ENCODE measurements at places on chromosomes 12 and 14.

GRCh38 chr12:109767991-109768900 is 54.6 kb downstream of the FAM222A start:
- no peak for DNase-seq

DNA sequence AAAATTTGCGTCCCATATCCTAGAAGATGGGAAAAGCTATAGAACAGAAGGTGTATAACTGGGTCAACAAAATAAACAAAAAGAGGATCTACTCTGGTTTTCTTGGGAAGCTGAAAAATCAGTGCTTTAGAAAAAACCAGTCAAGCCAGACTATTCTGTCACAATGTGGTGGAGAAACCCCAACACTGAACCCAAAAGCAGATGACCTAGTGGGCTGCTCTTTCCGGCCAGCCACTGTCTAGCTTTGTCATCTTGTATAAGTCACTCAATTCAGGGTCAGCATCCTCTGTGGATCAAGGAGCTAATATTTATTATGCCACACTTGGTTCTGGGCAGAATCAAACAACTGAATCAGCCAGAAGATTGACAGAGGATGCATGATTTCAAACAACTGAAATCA is 26.6 kb upstream of the TMCC3 start:
- no peak for DNase-seq

GRCh38 chr12:89525824-89526770 is at the start of gene POC1B:
TSS of gene POC1B (minus strand) at chr12:89526047. CDS start at chr12:89525895, 152 bp downstream.
- peak; percentile 67 for DNase-seq

- peak; percentile 90 for DNase-seq
Measured at GRCh38 chr12:7108003-7108795, 815 bp downstream of the C1RL start.

DNA sequence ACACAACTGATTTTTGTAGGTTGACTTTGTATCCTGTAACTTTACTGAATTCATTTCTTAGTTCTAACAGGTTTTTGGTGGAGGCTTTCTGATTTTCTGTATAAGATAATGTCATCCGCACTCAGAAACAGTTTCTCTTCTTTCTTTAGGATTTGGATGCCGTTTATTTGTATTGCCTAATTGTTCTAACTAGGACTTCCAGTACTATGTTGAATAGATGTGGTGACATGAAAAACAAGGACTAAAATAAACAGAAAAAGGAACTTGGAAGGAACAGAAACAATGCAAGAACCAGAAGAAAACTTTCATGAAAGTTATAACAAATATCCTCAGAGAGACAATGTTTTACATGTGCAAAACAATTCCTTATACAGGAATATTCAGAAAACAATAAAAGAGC is 100.3 kb downstream of the GTF2A1 start:
- DNase-seq: peak; percentile 28

GRCh38 chr12:22334410-22335100 is at the start of gene ST8SIA1:
TSS of gene ST8SIA1 (minus strand) at chr12:22334707. CDS start at chr12:22334232, 475 bp downstream.
- DNase-seq: no peak

DNA sequence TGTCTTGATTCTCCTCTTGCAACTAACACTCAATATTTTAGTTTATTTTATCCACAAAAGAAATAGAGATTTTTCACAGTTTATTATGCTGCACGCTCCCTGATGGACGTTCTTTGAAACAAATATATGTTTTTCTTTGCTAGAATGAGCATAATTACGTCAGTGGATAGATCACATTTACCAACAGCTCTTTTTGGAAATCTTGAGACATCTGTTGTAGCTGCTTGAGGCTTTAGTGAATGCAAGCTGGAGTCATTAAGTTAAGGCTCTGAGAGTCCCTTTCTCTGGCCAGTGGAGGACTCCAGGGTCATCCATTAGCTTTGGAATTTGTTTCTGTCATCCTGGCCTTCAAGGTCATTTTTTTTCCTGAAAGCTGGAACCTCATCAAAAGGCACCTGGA is 405.6 kb upstream of the TMEM132C start:
- DNase-seq: no peak

DNA sequence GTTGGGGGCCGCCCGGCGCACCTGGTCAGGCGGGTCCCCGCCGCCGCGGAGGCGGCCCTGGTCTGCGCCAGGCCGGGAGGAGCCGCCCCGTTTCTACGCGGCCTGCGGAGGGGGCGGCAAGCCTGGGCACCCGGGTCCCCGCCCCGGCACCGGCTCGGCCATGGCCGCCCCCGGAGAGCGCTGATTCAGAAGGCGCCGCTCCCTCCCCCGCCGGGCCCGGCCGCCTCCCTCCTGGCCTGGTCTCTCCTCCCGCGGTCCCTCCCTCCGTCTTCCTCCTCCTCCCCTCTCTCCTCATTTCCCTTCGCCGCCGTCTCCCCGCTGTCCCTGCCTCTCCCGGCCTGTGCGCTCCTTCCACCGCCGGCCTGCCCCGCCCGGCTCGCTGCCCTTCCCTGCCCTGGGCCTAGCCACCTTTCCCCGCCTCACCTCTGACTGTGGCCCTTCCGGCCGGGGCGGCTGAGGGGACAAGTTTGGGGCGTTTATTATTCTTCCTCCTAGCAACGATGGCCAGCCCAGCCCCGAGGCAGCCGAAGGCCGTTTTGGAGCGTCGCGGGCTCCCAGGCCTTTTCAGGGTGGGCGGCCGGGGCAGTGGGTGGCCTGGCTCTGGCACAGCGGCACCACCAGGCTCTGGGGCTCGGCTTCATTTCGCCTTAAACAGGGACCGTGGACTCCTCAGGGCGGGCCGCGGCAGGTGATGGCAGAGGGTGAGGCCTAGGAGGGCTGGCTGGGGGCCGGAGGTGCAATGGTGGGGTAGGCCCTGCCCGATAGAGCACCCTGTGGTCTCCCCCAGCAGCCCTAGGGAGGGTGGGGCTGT is 768 bp downstream of the CEP170B start:
- DNase-seq: no peak

DNA sequence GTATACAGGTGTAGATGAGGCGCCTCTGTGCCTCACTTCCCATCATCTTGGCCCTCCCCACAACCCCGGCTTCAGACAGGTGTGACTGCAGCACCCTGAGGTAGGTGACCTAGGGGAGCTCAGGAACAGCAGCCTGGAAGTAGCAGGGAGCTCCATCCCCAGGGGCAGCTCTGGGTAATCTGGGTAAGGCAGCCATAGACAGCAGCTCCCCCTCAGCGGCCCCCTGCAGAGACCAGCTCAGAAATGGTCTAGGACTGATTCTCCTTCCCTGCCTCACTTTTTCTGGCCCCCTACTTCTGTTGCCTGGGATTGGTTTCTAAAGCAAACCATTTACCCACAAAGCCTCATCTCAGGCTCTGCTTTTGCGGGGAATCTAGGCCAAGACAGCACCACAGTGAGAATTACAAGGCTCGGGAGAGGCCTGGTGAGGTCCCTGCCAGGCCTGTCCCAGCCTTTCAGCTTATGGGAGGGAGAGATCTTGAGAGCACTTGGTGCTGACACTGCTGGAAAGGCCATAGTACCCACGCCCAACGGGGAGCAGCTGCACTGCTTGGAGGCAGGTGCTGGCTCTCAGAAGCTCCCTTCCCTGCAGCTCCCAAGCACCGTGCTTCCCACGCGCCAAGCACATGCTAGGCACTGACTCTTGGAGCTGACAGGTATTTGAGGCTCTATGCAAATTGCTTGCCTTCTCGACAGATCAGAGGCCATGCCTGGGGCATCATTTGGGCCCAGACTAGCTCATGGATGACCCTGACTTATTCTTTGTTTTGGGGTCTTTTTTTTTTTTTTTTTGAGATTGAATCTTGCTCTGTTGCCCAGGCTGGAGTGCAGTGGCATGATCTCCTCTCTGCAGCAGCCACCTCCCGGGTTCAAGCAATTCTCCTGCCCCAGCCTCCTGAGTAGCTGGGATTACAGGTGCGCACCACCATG is 45.1 kb upstream of the TRAF3 start:
- DNase-seq: no peak

- no peak for DNase-seq
Measured at GRCh38 chr14:57657487-57657886, 163.8 kb upstream of the CCDC198 start.

DNA sequence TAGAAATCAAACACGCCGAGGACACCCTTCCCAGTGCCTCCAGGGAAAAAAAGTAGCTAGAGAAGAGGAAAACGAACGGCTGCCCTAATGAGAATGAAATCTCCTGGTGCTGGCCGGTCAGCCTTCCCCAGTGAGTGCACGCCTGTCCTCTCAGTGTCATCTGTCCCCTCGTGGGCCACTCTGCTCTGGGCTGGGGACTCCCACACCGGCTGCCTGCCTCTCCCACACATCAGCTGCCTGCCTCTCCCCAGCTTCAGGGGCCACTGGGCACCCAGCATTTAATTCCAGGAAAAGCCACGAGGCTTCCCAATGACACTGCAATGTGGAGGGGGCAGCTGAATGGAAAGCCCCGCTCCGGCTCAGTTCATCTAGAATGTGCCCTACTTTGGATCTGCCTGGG is 59.0 kb downstream of the CCDC85C start:
- no peak for DNase-seq

- no peak for DNase-seq
Measured at GRCh38 chr14:103343905-103344797, 10.1 kb downstream of the EIF5 start.

DNA sequence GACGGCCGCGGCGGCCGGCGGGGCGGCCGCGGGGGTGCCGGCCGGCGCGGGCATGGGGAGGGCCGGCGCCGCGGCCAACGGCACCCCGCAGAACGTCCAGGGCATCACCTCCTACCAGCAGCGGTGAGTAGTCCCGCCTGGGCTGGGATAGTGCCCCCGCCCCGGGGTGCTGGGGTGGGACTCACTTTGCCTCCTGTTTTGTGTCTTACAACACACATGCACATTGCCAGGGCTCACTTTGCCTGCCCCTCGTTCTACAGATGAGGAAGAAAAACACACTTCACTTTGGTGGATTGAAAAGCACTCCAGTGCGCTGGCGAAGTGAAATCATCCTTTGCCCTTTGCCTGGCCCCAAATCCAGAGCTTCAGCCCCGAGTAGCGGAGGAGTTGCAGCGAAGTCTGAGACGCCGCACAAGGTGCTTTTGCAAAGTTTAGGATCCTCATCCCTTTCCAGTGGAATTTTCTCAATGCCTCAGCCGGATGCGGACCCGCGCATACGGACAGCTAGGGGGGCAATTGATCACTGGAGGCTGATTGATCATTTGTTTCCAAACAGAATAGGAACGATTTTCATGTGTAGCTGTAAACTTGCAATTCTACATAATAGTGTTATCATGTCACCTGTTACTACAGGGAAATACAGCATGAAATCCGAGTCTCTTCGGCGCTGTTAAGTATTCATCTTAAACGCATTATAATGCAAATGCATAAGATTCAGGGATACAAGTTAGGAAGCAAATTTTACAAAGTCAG is 3.6 kb upstream of the NPAS3 start:
- DNase-seq: no peak

GRCh38 chr12:113900716-113901115 is 65.4 kb downstream of the RBM19 start:
- no peak for DNase-seq

DNA sequence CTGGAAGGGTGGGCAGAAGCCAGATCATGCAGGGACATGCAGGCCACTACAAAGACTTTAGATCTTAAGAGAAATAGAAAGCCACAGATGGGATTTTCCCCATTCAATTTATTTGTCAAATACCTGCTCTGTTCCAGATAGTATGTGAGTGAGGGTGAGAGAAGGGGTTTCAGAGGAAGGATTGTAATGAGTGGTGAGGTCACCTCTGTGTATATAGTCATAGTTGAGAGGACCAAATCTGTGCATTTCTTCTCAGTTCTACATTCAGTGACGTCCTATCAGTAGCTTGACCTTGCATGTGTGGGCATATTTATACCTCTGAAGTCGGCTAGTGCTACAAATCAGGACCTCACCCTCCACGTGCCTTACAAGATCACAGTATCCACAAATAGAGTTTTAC is 31.2 kb upstream of the RBM19 start:
- DNase-seq: no peak

DNA sequence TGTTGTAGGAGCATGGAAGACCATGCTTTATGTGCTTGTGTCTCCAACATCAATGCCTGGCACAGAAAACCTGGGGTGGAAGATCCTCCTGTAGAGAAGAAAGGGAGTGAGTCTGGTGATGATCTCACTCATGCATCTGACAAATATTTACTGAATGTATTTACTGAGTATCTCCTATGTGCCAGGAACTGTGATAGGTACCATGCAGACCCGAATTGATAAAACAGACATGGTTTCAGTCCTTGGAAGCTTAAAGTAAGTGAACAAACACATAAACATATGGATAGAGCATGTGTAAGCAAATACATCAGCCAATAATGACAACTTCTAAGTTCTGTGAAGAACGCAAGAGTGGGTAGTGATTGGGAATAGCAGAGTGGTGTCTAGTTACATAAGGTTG is 117.0 kb upstream of the CCDC198 start:
- no peak for DNase-seq

DNA sequence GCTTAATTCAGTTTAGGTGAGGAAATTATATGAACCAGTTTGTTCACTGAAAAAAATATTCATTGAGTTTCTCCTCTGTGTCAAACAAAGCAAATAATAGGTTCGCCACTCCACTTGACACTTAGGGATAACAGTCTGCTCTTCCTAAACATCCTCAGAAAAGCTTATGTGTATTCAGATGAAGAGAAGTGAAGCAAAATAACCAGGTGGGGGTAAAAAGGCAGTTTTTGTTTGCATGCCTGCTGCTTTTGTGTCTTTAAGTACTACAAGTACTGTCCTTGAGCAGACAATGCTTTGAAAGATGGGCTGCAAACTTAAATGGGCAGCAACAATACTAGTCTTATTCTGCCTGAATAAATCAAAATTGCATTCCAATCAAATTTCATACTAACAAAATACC is 910.7 kb upstream of the MDGA2 start:
- DNase-seq: no peak

GRCh38 chr12:613996-614395 is 49.2 kb downstream of the NINJ2 start:
- DNase-seq: no peak

DNA sequence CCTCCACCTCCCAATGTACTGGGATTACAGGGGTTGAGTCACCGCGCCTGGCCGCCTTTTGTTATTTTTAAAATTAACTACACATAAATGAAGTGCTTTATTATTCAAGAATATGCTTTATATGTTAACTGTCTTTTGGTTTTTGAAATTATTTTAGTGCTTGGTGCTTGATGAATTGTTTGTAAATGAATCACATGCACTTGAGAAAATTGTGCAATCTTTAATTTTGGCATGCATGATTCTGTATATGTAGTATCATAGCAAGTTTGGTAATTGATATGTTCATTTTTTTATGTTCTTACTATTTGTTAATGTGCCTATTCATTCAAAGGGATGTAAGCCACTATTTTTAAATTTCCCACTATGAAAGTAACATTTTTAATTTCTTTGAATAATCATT is 440.9 kb downstream of the NAV3 start:
- no peak for DNase-seq

- DNase-seq: no peak
Measured at GRCh38 chr12:110247340-110248095, 33.5 kb upstream of the ATP2A2 start.

- no peak for DNase-seq
Measured at GRCh38 chr14:73662487-73662943, 17.7 kb downstream of the DNAL1 start.

GRCh38 chr14:50770586-50770985 is 60.4 kb downstream of the NIN start:
- DNase-seq: no peak

DNA sequence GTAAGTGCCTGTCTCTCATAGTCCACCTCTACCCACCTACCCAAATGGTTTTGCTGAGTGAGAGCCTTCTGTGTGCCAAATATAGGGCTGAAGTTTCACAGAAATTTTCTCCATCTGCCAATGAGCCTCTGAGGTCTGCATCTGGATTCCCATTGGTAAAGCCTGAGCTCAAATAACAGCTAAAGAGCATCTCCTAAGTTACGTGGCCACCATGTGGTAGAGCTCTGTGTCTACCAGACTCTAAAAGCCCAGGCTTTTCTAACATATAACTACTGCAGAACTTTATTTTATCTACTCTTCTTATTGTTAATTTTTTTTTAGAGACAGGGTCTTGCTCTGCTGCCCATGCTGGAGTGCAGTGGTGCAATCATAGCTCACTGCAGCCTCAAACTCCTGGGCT is 16.0 kb downstream of the AMDHD1 start:
- DNase-seq: no peak

All from HL-60 (cell line).